ENCODE measurements at places on chromosomes 11 and 22.

- DNase-seq: peak; percentile 74
Observed at GRCh38 chr11:121451986-121452608, at the start of gene SORL1. SORL1 (plus strand) TSS chr11:121452314; CDS start chr11:121452332, 18 bp downstream.

- peak; percentile 46 for DNase-seq
Observed at GRCh38 chr11:78801161-78801884, 226.7 kb upstream of the NARS2 start.

DNA sequence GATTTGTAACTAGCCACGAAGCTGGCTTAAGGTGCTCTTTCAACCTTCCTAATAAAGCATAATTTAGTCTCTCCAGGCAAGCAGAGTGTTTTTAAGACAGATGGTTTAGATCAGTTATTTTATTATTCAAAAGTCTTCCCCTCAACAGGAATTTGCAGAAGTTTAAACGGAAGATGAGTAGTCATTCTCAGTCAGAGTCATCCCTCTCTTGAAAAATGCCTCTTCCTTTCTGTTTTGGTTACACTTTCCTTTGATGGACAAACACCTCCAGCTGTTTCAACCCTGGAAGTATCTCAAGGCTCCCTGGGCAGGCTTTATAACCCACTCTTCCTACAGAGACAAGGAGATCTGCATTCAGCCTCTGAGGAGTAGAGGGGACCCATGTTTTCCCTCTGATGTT lies 60.3 kb upstream of the POU2AF2 start:
- no peak for DNase-seq

DNA sequence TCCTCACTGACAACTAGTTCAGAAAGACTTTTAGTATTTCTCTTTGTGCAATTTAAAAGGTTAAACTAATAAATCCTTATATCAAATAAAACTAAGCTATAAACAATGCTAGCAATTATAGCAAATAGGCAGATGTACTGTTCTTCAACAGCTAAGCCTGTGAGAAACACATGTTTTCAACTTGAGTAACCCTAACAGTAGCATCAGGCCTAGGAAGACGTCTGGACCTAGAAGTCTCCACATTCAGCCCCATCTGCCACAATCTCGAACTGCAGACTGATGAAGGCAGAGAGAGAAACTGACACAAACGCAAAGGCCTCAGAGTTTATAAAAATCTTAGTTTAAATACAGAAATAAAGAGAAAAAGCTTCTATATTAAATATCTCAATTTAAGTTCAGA lies 2.5 kb downstream of the ST13 start:
- DNase-seq: no peak

GRCh38 chr11:121749691-121750090 lies 296.9 kb upstream of the SORL1-AS1 start:
- no peak for DNase-seq

DNA sequence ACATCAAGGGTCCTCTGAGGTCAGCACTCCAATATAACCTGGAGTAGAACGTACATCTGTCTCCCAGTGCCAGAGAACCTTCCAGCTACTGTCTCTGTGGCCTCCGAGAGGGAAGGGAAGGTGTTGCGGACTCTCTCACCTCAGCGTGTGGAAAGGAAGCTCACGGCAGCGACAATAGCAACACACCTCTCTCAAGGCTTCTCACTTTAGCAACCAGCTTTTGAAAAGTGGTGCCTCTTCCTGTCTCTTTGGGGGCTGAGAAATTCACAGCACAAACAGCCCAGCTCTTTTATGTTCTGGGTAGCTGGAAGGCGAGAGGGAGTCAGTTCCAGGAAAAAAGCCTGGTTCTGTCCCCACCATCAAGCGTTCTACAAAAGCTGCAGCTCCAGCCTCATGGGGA lies 156.9 kb upstream of the TBCEL start:
- DNase-seq: no peak

DNA sequence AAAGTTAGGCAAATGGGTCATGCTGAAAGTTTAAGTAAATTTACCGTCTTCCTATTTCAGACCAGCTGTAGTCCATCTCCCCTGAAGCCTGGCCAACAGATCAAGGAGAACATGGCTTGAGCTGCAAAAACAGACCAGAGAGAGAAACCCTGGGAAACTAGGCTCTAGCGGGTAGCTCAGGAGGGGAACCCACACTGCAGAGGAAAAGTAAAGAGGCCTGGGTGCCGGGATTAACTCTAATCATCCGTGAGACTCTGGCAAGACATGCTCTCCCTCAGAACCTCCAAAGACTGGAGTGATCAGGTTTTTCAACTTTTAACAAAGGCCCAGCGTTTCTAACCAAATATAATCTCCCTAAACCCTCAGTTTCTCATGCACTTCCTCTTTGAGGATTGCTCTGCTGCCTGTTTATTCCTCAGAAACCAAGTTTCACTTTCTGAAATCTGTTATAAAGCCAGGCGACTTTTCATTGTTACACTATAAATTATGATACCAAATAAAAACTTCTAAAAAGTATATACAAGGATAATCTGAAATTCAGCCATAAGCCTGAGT lies 67.5 kb downstream of the GAB2 start:
- DNase-seq: peak; percentile 53

DNA sequence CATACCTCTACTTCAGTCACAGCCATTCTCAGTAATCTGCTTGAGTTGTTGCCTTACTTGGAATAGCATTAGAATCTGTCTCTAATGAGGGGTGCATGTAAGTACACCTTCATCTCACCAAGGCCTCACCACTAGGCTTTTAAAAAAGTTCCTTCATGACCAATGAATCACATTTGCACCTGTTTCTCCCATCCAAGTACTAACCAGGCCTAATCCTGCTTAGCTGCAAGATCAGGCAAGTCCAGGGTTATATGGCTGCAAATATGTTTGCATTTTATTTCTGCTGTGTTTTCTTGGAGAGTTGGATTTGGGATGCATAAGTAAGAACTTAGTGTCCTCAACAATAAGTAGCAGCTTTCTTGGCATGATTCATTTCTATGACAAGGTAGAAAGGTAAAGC lies 66.9 kb downstream of the BBOX1 start:
- DNase-seq: no peak

- no peak for DNase-seq
Observed at GRCh38 chr11:44018127-44018521, 29.7 kb upstream of the ACCSL start.

- peak; percentile 60 for DNase-seq
Observed at GRCh38 chr11:66418168-66418985, 2.5 kb upstream of the NPAS4 start.

- DNase-seq: no peak
Observed at GRCh38 chr22:43110927-43111623, 525 bp downstream of the BIK start.

DNA sequence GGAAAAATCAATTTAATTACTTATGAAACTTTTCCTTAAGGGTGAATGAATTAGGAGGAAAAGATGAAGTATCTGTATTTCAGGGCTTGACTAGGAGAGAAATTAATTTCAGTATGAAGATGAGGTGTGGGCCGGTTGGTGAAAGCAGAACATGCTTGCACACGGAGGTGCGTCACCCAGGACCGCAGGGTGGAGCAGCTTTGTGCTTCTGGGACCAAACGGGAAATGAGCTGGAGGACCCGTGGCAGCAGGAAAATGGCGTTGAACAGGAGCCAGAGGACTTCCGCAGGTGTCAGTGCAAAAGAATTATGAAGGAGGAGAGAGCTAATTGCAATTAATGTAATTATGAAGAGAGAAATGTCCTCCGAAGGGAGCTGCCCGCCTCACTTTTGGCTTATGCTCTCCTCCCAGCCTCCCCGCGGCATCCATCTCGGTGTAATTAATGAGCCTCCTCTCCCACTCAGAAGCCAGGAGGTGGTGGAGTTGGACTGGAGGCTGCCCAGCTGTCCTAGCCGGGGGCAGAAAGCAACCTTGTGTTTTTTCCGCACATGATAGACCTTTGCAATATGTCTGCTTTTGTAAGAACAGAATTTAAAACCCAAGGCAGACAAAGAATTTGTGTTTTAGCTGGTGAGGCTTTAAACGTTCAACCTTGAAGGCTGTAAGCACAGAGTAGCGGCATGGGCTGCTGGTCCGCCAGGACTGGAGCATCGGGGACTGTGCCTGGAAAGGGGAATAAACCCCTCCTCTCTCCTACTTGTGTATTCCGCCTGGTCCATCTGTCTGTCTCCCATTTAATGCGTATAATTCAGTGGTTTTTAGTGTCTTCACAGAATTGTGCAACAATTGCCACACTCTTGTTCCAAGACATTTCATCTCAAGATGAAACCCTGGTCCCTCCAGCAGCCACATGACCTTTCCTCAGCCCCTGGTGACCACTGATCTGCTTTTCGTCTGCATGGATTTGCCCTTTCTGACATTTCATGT lies 180.6 kb downstream of the TBC1D22A start:
- peak; percentile 12 for DNase-seq

DNA sequence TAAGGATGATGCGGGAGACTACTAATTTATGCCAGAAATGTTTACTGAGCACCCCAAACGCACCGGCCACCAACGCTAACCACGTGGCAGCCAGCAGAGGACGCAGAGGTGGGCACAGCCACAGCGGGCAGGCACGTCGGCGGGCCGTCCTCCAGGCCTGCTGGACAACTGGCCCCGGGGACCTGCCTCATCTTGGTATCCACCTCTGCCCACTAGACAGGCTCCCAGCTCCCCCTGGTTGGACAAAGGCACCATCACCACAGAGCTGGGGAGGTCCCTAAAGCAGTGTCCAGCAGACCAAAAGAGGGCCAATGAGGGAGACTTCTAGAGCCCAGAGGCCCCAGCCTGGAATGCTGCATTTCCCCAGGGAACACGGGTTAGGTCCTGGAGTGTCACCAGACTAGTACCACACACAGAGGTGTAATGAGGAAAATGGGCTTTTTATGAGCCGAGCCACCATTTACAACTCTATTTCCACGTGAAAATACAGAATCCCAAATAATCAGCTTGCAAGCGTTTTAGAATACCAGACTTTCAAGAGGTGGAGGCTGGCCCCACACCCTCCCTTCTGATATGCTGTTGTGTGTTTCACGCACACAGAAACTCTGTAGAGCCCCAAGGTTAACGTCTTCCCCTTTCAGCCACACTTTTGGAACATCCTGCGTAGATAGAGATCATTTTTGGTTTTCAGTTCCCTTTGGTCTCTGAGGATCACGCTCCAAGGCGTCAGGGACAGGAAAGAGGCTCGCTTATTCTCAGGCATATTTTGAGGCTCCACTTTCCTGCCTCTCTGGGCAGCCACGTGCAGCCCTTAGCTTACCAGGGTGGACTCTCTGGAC lies 23.7 kb upstream of the BID start:
- peak; percentile 29 for DNase-seq

GRCh38 chr11:36929401-36929800 lies 331.4 kb upstream of the RAG2 start:
- DNase-seq: no peak

DNA sequence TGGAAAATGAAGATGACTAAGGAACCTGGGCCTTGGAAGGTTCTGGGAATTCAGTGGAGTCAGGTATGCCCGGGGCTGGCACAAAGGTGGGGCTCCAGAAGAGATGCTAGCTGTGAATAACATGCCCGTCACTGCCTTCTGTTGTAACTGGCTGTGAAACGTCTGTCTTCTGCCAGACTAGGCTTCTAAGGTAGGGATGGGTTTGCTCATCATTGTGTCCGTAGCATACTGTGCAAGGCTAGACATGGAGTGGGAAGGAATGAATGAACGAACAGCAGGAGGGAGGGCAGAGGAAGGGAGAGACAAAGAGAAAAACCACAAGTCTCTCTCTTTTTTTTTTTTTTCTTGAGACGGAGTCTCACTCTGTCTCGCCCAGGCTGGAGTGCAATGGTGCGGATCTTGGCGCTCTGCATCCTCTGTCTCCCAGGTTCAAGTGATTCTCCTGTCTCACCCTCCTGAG lies 327.4 kb downstream of the MN1 start:
- DNase-seq: no peak

- no peak for DNase-seq
Observed at GRCh38 chr11:27203077-27203647, 159.9 kb downstream of the CCDC34 start.

GRCh38 chr11:66192181-66192863 lies 76.1 kb upstream of the RAB1B start:
- no peak for DNase-seq

DNA sequence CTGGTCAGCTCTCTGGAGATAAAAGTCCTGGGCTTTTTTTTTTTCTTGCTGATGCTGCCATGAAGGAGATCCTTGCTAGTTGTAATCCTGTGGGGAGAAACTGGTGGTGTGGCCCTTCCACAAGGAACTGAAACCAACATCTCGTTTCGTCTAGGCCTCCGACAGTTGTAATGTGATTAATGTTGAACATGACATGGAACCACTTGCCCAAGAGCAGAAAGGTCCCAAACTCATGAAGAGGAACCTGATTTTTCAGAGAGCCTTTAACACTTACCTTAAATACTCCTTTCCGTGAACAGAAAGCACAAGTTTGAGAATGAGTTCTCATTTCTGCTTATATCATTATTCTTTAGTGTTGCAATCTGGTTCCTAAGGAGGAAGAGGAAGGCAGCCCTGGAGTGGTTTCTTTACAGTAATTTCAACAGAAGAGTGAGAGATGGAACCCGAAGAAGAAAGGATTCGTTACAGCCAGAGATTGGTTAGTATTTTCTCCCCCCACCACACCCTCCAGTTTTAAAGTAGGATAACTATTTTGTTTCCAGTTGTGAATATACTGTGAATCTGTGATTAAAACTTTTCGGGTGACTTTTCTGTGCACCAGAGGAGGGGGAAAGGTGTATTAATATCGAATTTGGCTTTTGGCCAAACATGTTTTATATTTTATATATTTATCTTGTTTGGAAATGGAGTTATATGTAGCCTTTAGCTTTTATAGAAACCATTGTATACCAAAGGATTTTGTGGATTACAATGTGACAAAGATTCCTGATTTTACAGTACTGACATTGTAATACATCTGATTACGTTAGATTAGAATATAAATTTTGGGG lies 2.0 kb downstream of the KDM2A start:
- peak; percentile 65 for DNase-seq

DNA sequence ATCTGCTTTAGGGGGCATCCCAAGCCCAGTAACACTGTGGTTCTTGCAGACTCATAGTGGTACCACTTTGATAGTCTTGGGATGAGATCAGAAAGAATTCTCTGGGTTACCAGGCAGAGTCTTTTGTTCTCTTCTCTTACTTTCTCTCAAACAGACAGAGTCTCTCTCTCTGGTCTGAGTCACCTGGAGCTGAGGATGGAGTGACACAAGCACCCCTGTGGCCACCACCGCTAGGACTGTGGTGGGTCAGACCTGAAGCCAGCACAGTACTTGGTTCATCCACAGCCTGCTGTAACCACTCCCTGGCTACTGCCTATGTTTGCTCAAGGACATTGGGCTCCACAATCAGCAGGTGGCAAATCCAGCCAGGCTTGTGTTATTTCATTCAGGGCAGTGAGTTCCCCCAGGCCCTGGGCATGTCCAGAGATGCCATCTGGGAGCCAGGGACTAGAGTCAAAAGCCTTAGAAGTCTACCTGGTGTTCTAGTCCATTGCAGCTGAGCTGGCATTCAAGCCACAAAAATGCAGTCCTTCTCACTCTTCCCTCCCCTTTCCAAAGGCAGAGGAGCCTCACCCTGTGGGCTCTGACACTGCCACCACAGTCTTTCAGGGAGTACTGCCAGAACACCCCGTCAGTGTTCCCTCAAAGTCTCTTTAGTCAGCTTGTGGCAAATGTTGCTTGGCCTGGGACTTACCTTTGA lies 29.9 kb downstream of the ENDOD1 start:
- DNase-seq: no peak

- no peak for DNase-seq
Observed at GRCh38 chr11:110289472-110289871, 6.9 kb downstream of the RDX start.
